Hypothalamus (tissue), 51 donors: ENCODE measurements at places on chromosomes 5 and 9.

DNA sequence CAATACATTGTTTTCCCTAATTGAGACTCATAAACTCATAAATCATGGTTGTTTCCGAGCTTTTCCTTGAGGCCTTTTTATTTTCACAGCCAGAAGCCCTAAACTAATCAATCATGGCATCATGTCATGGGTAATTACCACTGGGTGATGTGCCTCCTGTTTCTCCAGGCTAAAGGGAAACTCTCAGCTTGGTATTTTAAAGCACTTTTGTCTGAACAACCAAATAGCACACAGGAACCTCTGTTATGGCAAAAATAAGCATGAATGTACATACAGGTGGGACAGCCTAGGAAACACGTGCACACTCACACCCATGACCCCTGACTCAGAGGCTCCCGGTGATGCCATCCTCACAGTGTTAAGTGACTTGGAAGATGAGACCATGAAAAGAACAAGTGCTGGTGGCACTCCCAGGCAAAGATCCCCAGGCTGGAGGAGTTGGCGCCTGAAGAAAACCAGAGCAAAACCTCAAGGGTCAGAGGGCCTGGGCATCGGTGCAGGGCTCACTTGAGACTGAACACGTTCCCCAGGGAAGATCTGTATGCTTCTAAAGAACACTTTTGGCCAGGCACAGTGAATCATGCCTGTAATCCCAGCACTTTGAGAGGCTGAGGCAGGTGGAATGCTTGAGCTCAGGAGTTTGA lies 154.3 kb downstream of the ROR2 start:
- no peak for DNase-seq

GRCh38 chr5:27472871-27473270 lies 434.5 kb upstream of the CDH9 start:
- DNase-seq: no peak

GRCh38 chr9:12774861-12775678 lies at the start of gene LURAP1L:
TSS of gene LURAP1L (plus strand) at chr9:12775020. CDS start at chr9:12775716, 696 bp downstream.
- peak; percentile 44 for DNase-seq

- no peak for DNase-seq
Measured at GRCh38 chr5:93583439-93583767, 381 bp downstream of the NR2F1 start.

DNA sequence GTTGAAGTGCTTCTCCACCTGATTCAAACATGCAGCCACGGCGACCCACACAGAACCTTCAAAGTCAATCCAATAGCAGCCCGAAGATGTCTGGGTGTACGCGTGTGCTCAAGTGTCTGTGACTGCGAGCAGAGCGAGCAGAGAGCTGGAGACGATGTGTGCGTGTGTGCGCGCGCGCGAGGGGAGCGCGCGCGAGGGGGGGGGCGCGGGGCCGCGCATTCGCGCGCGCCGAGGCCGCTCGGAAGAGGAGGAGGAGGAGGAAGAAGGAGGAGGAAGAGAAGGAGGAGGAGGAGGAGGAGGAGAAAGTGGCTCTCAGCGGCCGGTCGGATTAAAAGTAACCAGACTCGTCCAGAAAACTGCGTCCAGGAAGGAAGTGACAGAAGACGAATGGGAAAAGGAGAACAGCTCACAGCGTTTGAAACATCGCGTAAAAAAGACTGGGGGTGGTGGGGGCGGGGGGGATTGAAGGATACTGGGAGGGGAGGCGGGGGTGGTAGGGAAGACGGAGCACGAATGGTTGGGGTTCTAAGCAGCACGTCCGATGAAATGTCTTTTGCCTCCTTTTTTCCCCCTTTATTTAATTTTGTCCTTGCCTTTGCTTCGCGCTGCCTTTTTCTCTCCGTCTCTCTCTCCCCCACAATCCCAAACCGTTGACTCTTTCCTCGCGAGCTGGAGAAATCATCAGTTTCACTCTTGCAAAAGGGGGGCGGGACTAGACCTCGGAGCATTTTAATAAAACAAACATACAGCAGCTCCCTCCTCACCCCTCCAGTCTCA lies at the start of gene MEF2C:
MEF2C (minus strand) TSS at position 126 of the 777 bp plus-strand sequence. CDS start 59,396 bp downstream, outside the sequence.
- DNase-seq: peak; percentile 16

- DNase-seq: no peak
Measured at GRCh38 chr5:5665225-5666075, 243.0 kb downstream of the ICE1 start.

- DNase-seq: no peak
Measured at GRCh38 chr5:59685191-59685530, 208.4 kb downstream of the PDE4D start.

DNA sequence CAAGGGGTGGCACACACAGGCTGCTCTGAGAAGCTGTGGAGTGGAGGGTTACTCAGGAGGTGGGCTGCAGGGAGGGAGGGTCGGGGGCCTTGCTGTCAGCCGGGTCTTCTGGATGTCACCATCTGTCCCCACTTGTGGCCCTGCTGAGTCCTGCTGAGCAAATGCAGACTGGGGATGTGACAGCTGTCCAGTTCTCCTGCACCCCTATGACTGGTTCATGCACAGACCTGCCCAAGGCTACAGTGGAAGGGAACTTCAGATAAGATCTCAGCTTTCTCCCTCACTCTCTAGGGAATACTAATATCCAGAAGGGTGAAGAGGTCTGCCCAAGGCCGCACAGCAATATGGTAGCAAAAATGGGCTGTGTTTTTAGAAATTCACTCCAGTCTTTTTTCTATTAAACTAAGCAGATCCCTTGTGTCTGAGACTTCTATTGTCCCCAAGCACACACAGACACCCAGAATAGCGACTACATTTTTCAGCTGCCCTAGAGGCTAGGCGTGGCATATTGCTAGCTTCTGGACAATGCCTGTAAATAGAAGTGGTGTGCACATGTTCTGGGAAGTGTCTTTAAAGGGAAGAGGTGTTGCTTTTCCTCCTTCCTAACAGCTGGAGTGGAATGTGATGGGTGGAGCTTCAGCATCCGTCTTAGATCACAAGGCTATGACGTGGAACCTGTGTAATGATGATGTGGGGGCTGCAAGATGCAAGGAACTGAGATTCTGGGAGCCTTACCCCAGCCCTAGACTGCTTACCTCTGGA lies 51.1 kb upstream of the TBC1D2 start:
- no peak for DNase-seq
